ENCODE measurements at places on chromosomes 1 and 21.

- DNase-seq = no peak
Measured at GRCh38 chr1:32960819-32961355, 3.7 kb downstream of the RNF19B start.

- DNase-seq = no peak
Measured at GRCh38 chr1:67777440-67777839, 55.8 kb downstream of the GNG12 start.

- no peak for DNase-seq
Measured at GRCh38 chr1:175278734-175279116, 86.1 kb upstream of the KIAA0040 start.

DNA sequence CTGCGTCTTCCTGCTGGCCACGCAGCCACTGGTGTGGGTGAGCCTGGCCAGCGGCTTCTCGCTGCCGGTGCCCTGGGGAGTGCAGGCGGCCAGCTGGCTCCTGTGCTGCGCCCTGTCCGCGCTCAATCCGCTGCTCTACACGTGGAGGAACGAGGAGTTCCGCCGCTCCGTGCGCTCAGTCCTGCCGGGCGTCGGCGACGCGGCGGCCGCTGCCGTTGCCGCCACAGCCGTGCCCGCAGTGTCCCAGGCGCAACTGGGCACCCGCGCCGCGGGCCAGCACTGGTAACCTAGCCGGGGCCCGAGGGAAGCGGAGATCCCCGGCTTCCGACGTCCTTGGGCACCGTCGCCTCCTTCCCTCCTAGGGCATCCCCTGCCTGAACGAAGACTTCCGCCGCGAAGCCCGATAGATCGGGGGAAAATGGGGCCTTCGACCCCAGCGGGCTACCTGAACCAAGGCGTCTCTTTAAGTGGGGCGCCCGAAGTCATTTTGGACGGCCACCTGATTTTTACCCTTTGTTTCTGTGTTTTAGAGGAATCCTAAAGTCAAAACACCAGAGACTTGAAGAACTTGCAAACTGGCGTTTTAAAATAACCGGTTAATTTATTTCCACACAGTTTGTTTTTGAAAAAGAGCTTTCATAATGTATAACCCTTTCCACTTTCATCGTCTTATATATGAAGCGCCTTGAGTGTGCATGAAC is 2.0 kb downstream of the GPR88 start:
- DNase-seq = no peak

GRCh38 chr1:145601593-145601992 is 6.2 kb upstream of the GPR89A start:
- no peak for DNase-seq

GRCh38 chr21:42474043-42474831 is 21.8 kb downstream of the RSPH1 start:
- no peak for DNase-seq

GRCh38 chr1:238052496-238053266 is 162.0 kb upstream of the ZP4 start:
- no peak for DNase-seq

DNA sequence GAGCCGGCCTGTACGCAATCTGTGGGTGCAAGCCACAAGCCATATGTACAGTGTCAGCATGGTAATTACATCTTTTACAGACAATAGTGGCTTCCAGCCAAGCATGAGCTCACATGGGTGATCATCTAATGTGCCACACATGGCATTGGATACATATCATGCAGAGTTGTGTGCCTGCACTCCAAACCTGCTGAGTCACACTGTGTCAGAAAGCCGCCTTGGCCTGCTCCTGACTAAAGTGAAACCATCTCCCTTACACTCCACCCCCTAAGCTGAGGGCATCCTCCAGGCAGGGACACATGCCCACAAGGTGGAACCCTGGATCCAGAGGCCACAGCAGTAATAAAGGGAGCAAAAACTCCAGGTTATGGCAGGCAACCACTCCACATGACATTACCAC is 72.5 kb downstream of the KCNT2 start:
- DNase-seq = no peak

DNA sequence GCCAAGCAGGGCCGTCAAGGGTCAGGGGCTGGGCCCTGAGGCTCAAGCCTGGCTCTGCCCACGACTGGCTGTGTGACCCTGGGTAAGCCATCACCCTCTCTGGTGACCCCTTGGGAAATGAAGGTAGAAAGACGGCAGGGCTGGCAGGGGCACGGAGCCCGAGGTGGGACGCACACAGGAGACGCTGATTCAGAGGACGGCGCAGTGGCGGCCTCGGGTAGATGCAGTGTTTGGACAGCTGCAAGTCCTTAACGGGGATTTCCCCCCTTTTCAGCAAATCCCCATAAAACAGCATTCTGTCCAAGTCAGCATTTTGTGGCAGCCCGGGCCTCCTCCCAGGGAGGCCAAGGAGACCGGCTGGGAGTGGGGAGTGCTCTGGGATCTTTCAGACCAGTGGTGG is 16.7 kb downstream of the COL8A2 start:
- DNase-seq = no peak

DNA sequence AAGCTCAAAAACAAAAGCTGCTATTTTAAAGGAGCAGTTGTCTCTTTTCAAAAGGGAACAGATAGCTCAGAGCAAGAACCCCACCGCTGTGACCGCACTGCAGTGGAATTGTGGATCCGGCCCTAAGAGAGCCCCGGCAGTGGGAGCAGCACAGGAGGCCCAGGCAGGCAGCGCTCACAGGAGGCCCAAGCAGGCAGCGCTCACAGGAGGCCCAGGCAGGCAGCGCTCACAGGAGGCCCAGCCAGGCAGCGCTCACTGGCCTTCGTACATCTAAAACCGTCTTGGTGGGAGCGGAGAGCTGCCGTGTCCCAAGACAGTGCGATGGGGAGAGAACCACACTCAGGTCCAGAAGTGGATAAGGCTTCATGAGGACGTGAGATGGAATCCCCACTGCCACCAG is 4.0 kb downstream of the TFF3 start:
- no peak for DNase-seq

DNA sequence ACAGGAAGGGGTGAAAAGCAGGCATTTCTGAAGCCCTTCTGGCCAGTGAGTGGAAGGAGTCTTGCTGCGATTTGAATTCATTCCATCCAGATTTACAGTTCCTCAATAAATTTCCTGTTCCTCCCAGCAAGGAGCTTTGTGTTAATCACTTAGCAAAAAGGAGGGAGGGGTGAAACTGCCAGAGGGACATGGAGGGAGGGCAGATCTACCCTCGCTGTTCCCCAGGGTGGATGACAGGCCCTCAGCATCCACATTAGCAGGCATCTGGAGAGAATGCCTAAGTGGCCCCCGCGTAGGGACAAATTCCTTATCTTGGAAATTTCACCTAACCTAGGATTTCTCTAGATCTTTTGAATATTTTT is 1.2 kb downstream of the ETV3 start:
- no peak for DNase-seq

GRCh38 chr1:10211805-10212410 is 1.5 kb downstream of the KIF1B start:
- DNase-seq = no peak

- no peak for DNase-seq
Measured at GRCh38 chr1:167171286-167171929, 49.3 kb upstream of the POU2F1 start.

- DNase-seq = no peak
Measured at GRCh38 chr1:208312706-208313105, 68.5 kb upstream of the PLXNA2 start.

DNA sequence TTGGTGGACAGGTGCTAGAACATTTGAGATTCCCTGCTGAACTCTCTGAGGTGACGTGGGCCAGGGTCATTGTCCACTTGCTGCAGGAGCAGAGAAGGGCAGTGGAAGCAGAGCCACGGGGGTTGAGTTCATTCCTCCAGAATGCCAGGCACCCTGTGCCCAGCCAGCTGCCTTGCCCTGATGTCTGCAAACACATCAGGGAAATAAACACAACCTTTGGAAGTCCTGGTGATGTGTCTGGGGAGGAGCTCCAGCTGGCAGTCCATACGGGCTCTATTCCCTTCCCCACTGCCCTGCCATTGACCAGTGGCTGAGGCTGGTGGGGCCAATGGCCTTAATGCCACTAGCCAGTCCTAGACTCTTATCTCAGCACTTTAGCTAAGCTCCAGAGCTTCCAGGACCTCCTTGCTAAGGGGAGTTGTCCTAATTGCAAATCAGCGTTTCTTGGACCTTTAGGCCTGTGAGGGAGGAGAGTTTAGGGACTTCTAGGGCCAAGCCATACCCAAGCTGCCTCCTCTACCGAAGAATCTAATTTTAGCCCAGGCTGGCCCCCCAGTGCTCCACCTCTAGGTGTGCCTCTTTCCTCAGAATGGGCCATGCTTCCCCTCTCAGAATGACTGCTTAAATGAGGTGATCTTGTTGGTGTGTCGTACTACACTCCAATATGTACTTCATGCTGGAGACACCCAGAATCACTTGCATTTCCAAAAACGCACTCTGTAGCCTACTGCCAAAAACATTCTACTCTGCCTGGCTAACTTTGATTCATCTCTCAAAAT is 25.9 kb upstream of the MFSD2A start:
- no peak for DNase-seq

DNA sequence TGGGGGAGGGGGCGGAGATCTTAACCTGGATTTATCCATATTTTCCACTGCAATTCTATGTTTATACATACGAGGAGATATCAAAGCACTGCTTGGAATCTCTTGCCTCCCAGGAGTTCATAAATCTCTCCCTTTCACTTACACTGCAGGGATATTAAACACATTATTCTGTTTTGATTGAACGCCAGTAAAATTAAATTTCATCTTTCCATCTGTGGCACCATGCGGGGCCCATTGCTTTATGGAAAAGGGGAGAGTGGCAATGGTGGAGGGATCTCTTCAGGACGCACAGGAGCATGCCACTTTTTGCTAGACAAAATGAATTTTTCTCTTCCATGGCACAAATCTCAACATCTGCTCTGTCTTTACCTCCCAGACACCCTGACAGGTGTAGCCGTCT is 648.0 kb upstream of the PLXNA2 start:
- DNase-seq = no peak

DNA sequence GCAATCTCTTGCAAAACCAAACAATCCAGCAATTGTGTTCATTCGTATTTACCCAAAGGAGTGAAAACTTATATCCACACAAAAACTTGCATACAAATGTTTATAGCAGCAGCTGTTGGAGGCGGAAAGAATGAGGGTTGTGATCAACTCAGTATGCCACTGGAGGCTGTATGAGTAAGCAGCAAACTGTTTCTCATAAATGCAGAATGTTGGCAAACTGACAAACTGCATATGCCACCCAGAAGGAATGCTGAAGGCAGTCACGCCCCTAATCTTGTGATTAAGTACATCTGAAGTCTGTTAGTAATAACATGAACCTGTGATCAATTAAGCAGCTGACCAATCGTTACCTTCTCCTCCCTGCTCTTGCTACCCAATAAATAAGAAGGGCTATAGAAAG is 60.5 kb upstream of the CR2 start:
- DNase-seq = no peak

DNA sequence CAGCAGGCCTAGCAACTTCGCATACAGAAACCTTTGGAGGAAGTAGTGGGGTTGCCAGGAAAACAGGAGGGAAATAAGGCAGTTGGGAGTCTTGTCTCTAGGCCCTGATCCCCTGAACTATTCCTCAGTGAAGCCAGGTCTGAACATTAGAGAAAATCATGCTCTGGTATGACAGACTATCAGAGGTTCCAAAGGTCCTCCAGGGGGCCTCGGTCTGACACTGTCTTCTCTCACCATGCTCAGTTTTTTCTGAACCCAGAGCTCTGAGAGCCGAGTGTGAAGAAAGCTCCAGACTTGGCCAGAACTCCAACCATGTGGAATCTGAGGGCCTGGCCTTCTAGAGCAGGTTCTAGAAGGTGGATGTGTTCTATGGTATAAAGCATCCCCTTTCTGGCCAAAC is 4.0 kb downstream of the TOMM40L start:
- DNase-seq = no peak

GRCh38 chr1:168751195-168751650 is 22.2 kb upstream of the DPT start:
- no peak for DNase-seq

GRCh38 chr1:233364026-233364425 is 36.5 kb downstream of the MAP3K21 start:
- DNase-seq = no peak

DNA sequence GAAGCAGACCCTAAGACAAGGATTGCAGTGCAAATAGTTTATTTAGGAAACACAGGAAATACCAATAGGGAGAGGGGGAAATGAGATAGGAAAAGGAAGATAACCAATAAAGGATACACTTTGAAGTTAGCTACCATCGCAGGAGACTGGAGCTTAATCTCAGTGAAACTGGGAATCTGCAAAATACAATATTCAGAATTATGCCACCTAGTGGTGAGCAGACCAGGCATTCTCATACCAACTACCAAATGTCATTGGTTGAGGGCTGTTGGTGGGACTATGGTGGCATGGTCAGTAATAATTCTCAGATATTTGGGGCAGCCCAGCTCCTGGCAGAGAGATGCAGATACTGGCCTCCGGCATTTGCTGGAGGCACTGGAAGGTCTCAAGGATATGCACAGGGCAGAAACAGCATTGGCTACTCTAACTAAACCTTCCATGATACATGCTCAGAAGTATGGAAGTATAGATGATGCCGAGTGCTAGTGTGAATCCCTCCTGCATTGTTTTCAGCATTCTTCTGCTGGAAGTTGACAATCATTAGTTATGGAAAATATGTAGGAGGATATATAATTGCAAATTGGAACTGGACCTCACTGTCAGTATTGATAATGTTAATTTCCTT is 11.8 kb upstream of the ZFP69B start:
- no peak for DNase-seq

DNA sequence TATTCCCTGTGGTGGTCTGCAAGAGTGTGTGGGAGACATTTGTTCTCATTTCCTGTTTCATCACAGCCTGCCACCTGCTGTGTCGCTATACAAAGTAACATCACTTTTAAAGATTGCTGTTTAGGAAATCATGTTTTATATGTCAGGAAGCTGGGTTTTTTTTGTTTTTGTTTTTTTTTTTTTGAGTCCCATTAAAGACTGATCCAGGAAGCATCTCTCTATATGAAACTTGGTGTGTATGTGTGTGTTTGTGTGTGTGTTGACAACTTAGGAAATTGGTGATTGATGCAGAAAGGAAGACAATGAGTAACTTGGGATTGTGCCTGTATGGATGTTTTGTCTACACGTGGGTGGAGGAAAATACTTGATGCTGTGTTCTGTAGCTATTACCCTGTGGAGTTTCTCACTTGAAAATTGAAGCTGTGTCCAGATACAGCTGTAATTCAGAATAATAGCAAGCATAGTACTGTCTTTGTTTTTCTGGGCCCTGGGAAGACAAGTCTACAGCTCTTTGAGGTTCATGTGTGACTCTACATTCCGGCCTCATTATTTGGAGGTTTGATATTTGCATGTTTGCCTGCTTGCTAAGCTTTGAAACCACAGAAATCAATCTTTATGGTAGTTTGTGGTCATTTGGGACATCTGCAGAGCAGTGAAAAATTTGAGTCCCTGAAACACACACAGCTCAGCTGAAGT is 47.9 kb downstream of the LAMC1 start:
- DNase-seq = peak; percentile 29
